ENCODE measurements at places on chromosomes 2 and 18.

DNA sequence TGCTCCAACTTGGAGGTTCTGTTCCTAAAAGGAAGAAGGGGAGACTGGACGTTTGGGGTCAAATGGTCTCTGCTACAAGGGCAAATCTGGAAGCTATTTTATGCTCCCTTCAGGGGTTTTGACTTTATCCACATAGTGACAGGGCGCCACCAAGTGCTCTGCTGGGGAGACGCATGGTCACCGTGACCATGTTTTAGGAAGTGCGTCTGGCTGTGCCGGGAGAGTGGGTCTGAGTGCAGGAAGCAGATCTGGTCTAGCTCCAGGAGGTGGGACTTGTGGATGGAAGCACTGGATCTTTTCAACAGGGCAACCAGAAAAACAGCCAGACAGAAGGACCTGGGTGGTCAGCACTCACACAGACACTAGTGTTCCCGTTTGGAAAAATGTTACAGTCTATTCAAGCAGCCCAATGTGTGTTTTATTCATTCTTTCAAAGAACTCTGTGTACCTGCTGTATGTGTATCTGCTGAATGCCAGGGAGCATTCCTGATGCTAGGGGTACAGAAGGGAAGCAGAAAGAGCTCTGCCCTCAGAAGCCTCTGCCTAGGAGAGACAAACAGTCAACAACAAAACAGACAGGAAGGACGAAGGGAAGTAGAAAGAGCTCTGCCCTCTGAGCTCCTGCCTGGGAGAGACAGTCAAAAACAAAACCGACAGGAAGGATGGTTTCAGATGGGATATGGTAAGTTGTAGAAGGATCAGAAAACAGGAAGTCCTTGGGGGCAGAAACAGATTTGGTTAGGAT is 14.3 kb downstream of the IMPA2 start:
- peak; percentile 25 for DNase-seq

GRCh38 chr2:153939124-153939796 is 67.5 kb downstream of the GALNT13 start:
- no peak for DNase-seq

GRCh38 chr2:226883296-226883795 is 47.5 kb downstream of the RHBDD1 start:
- no peak for DNase-seq

DNA sequence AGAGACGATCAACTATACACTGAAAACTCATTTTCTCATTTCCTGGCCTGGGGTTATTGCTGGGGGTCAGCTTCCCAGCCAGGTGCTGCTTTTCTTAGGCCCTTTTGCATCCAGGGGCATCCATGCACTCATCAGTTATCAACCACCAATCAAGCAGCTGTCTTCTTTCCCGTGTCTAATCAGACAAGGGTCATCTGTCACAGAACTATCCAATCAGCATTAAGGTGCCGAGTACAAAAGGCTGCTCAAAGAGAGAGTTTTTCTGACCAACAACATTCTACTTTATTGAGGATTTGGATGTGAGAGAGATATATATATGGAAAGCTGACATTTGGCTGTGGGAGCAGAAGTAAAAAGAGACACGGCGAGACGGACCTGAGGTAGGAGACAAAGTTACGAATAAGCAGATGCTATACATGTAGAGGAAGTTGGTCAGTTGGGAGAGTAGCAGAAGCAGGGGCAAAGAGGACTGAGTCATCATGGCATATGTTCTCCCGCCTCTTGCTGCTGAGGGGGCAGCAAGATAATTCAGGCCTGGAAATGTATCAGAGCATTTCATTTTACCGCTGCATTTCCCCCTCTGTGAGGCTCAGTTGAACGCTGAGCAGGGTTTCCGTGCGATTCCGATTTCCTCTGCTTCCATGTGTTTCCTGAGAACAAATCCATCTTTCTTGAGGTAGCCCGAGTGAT is 129.3 kb downstream of the NUP35 start:
- DNase-seq: no peak

GRCh38 chr18:23844991-23845680 is 155.9 kb downstream of the LAMA3 start:
- no peak for DNase-seq

DNA sequence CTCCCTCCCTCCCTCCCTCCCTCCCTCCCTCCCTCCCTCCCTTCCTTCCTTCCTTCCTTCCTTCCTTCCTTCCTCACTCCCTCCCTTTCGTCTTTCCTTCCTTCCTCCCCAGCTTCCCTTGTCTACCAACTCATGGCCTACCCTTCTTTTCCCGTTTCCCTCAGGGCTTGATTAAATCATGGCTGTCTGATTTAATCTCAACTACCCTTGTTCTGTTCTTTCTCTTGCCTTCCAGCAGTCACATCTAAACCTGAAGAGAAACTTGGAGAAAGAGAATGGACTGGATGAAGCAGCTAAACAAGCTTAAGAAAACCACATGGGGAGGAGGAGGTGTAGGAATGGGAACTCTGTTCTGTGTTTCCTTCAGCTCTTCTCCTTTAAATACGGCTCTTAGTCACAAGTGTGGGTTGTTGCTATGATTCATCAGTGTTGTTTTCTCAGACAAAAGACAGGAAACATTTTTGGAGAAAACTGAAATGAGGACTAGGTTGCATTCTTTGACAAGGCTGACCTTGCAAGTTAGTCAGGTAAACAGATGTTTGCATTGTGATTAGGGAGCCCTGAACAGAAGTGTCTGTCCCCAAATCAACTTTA is 177.9 kb downstream of the LRRTM1 start:
- no peak for DNase-seq

All from NCI-H2029 treated with DMSO at 0.1 percent for 48 hours (cell line).